Stimulated activated CD8-positive, alpha-beta memory T cell treated with anti-CD3 and anti-CD28 coated beads, Interleukin-4, amount 100 ng/mL, for 24 hours (primary cell): ENCODE measurements at places on chromosomes 4 and X.
A peak's percentile ranks its signal among the peaks of the same experiment; 100 is the strongest.

GRCh38 chr4:10040049-10040892 lies 19.0 kb upstream of the SLC2A9 start:
- no peak for DNase-seq

GRCh38 chrX:105636667-105637066 lies 185.7 kb upstream of the NRK start:
- no peak for DNase-seq

DNA sequence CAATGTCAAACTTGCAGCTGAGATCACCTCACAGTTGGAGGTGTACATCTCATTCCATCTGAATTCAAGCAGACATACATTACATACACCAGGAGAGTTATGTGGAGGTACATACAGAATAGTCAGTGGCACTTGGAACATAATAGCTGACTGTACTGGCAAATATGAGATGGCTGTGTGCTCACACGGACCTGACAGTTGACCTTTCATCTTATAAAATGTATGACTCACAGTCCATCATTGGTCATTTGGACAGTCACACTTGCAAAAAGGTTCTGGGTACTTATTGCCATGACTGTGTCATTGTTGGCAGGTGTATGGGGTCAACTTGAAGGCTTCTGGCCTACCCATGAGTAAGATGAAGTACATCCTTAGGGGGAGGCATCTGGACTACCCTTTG lies 88.6 kb upstream of the WDR1 start:
- DNase-seq = no peak

DNA sequence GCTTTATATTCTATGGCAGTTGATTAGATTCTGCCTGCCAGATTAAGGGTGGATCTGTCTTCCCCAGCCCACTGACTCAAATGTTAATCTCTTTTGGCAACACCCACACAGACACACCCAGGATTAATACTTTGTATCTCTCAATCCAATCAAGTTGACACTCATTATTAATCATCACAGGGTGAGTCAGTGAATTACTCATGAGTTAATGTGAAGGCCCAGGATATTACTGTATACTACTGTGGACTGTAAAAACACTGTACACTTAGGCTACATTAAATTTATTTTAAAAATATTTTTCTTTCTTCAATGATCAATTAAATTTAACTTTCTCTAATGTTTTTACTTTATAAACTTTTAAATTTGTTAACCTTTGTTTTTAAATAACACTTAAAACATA lies 87.7 kb downstream of the NAP1L3 start:
- DNase-seq = no peak

DNA sequence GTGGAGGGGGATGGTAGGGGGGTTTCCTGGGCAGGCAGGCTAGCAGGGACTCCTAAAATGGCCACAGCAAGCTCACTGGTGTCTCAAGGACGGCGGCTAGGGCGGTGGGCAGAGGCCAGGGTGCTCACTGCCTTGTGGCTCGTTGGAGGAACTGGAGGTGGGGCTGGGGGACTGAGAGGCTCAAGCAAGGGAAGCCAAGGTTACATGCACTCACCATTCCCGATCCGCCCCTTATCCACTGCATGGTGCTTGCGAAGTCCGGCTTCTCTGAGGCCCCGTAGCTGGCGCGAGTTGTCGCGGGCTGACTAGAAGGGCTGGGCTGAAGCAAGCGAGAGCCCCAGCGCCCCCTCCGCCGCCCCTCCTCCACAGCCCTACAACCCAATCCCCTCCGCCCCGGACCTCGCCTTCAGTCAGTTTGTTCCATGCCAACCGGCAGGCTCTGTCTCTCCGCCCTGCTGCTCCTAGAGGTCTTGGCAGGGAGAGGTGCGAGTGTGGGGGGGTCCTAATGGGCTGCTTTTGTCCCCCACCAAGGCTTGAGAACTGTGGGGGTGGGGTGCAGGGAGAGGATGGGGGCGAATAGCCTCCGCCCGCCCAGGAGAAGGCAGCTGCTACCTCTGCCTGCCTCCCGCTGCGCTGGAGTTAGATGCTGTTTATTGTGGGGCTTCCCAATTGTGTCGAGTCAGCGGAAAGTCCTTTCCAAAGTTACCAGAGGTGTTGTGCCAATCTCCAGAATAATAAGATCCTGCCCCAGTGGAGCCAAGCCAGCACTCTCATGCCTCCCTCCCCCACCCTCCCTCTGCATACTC lies at the start of gene ARHGEF9:
Gene ARHGEF9 (minus strand): TSS at position 313 of the 806 bp plus-strand sequence. CDS start 69 bp downstream, at position 244.
- DNase-seq = no peak

DNA sequence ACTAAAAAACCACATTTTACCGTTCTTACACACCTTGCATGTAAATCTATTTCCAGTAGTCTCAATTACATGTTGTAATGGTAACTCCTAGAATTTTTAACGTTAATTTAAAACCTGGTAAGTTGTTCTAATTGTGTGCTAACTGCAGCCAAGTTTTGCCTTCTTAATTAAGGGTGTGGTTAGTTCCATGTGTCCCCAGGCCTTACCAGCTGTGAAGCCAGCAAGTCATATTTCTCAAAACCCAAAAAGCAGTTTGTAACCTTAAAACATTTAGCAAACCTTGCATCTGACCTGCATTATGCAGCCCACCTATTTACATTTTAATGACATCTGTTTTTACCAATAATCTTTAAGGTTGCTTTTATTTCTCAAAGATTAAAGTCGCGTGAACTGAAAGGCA lies 18.4 kb upstream of the FAM47E start:
- DNase-seq = no peak

DNA sequence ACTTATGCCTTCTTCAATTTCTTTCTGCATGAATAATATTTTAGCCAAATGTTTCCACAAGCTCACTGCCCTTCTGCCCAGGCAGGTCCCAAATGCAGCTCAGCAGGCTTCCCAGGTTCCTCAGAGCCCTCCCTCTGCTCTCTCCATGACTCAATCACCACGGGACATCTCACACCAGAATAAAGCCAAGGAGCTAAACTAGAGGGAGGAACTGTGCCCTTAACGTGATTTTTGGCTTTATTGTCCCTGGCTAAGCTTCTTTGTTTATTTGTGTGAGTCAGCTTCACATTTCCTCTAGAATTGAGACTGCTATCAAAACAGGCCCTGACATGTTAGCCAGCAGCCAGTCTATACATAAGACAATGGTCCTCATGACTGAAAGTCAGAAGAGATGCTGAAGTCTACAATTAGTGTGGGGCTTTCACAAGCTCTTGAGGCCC lies 186.4 kb upstream of the GALNT7 start:
- DNase-seq = no peak

DNA sequence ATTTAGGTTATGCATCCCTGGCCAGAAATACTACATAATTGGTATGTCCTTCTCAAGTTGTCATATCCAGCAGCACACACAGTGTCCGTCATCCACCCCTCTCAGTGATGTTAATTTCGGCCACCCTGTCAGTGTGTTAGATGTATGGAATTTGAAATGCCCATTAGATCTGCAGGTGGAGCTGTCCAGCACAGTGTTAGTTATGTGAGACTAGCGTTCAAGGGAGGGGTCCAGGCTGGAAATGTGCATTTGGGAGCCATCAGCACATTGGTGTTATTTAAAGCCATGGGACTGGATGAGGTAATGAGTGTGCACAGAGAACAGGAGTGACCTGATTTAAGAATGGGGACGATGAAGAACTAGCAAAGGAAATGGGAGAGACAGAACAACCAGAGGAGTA lies 22.4 kb downstream of the ANAPC4 start:
- no peak for DNase-seq

DNA sequence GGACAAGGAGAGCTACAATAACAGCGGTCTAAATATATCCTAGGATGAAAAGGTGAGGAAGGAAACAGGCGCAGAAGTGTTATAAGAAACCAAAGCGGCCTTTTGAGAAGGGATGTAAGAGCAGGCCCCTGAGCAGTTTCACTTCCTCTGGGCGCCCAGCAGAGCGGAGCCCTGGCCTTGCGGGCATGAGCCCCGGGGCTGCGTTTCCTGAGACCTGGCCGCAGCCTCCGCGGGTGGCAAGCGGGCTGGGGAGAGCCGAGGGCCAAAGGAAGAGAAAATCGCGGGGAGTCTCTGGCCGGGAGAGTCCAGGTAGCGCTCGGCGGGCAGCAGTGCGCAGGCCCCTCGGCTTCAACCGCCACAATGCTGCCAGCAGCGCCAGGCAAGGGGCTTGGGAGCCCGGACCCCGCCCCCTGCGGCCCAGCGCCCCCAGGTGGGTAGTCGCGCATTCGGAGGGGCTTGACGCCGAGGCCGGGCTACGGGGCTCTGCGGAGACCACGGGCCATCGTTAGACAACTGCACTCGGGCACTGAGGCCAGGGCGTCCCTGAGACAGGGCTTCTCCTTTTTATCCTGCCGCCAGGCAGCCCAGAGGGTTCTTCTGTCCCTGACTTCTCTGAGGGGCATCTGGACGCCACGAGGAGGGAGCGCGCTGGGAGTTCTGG lies at the start of gene BANK1:
Gene BANK1 (plus strand): TSS at position 210 of the 661 bp plus-strand sequence. CDS start 151 bp downstream, at position 361.
- DNase-seq = peak; percentile 5

GRCh38 chrX:31545726-31546125 lies 473.9 kb upstream of the FTHL17 start:
- no peak for DNase-seq

GRCh38 chr4:142663828-142664227 lies 182.3 kb downstream of the INPP4B start:
- DNase-seq = no peak

GRCh38 chr4:44279066-44279465 lies 169.5 kb downstream of the KCTD8 start:
- no peak for DNase-seq

DNA sequence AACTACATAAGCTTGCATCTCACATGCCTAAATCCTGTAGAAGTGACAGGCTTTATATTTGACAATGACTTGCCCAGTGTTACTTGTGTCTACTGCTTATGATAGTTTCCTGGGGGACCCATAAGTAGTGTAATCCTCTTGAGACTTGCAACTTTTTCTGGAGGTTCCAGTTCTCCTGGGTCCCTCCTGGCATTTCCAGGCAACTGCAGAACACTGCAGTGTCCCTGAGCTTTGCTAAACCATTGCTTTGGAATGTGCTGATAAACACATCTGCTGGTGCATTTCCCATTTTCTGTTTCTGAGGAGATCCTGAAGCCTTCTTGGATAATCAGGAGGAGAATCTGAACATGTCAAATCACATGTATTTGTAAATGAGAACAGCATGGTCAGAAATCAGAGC lies 82.0 kb downstream of the ANOS1 start:
- no peak for DNase-seq

DNA sequence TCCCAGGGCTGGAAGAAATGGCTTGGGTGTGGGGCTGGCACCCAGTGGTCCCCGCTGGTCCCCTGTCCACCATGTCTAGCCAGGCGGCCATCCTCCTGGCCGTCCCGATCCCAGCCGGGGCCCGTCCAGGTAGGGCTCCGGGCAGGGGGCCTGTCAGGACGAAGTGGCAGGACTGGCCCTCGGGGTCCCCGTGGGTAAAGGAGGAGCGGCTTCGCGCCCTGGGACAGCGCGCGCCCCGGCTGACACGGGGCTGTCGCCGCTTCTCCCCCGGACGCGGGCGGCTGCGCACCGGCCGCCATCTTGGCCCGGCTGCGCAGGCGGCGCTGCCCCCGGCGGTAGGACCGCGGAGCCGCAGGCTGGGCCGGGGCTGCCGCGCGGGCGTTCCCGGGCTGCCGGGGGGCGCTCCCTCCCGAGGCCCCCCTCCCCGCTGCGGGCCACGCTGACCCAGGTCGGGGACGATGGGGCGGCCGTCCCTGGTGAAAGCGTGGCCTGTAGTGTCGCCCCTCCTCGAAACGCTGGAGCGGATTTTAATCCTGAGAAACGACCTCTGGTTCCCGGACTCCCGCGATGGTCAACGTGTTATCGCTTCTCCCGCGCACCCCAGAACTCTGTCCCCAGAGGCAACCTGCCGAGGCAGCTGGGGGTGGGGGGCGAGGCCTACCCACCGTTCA lies 60.4 kb upstream of the BCOR start:
- no peak for DNase-seq

DNA sequence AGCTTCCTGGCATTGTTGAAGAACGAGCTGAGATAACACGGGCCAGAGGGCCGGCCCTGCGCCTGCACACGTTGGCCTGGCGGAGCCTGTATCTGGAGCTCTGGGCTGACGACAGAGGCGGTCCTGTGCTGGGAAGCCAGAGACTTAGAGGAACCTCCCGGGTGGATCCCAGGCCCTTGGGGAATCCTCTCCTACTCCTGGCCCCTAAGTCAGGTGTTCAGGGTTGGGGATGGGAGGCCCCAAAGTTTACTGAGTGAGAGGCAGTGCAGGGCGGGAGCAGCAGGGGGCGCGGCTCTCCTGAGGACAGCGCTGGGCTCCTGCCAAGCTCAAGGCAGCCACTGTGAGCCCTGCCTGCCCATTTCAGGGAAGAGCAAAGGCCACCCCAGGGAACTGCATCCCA lies 2.5 kb upstream of the HTRA3 start:
- no peak for DNase-seq

- no peak for DNase-seq
Observed at GRCh38 chr4:144647095-144647561, 1.2 kb downstream of the HHIP start.

DNA sequence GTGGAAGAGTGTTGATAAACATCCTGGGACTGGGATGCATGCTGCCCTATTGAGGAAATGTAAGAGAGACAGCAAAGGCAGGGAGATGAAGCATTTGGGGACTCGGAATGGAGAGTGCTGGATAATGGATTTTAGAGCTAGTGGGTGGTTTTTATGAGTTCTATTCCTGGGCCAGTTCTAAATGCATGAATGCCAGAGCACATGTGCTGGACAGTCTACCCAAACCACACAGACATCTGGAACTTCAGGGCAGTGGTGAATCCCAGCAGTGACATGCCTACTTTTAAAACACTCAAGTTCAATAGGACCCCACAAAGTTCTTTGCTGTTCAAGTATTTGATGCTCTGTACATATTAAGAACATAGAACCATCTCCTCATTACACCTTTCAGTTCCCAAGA lies 133.9 kb downstream of the CBR4 start:
- DNase-seq = no peak

- no peak for DNase-seq
Observed at GRCh38 chrX:127405946-127406345, 586.4 kb downstream of the PRR32 start.

GRCh38 chrX:36581030-36581429 lies 427.1 kb upstream of the FAM47C start:
- no peak for DNase-seq

GRCh38 chrX:48934581-48935300 lies 15.9 kb upstream of the PIM2 start:
- no peak for DNase-seq

DNA sequence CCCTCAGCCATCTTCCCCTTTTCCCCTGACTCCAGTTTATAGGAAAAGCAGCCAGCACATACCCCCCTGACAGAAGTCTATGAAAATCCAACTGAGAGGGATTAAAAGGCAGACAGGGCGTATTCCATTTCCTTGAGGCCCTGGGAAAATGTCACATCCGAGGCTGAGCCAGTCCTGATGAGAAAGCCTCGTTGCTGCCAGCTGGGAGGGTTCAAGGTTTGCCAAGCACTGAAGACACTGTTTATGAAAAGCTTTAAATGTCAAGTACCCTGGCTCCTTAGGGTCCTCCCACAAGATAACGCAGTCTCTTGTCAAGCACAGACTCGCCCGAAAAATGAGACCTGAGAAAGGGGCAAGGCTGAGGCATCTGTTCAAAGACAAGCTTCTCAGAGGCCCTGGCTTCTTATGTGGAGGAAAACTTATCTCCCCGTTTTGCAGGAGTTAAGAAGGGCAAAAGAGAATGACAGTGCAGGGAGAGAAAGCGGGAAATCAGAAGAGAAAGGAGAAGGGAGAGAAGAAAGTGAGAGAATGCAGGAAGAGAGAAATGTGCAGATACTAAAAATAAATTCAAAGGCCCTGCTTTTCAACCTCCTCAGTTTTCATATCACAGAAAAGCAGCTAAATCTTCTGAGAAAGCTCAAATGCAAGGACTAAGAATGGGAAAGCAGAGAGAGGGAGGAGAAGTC lies 44.7 kb downstream of the SCD5 start:
- no peak for DNase-seq
